ENCODE measurements at places on chromosomes 12 and 14.
A peak's percentile ranks its signal among the peaks of the same experiment; 100 is the strongest.

GRCh38 chr12:93029091-93029490 is 100.0 kb upstream of the EEA1 start:
- no peak for DNase-seq

DNA sequence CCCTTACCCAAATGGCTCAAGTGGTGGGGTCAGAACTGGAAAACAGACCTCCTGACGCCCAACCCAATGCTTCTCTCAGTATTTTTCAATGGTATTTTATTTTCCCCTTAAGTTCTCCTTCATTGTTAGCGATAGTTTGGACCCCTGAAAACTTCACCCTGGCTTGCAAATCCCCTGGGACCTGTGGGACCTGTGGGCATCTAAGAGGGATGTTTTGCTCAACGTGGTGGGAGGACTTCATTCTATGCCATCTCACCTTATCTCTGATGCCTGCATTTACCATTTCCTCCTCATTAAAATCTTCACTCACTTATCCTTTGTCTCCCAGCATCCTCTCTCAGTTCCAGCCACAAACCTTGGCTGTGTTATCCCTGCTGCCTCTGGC is 59.4 kb upstream of the GZMB start:
- no peak for DNase-seq

DNA sequence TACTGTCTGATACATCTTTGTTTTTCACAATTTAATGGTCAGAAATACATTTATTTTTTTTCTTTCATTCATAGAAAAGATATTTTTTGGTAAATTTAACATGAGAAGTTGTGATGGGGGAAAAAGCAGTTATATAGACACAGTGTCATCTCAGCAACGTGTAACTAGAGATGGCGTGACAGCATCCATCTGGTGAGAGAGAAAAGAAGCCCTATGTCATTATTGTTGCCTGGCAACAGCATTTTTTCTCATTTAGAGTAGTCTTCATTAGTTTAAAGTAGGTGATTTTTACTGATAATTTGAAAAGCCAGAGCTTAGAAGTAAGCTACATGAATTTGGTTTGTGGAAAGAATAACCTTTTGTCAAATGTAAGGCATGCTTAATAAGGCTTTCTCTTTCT is 128.6 kb downstream of the ACSS3 start:
- DNase-seq = no peak

DNA sequence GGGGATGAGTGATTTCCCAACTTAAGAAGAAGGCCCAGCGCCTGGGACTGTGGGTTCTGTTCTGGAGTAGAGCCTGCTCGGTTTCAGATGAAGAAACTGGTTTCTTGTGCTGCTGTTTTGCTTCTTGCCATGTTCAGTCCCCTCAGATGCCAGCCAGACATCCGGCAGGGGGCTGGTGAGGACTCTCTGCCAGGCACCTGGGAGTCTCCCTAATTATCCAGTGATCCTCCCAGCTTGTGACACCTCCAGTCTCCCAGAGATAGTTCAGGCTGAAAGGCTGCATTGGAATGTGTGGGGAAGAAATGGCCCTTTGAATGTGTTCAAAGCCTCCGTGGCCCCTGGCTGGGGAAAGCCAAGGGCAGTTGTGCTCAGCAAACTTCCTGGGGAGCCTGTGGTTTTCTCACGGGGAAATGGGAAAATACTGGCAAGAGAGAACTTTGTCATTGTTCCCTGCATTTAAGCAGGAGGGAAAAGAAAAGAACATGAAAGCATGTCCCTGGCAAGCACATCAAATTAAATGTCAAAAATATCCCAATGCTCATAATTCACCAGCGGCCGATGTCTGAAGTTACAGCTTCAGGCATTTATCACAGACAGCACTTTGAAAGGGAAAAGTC is 8.5 kb upstream of the SERPINA12 start:
- DNase-seq = no peak

GRCh38 chr12:91249518-91250272 is 67.1 kb upstream of the DCN start:
- no peak for DNase-seq

- peak; percentile 44 for DNase-seq
These were observed 604 bp downstream of the EEA1 start for GRCh38 chr12:92928421-92928961.

GRCh38 chr14:105260959-105261358 is 12.6 kb downstream of the BTBD6 start:
- no peak for DNase-seq

GRCh38 chr12:69916544-69917235 is 91.7 kb downstream of the MYRFL start:
- DNase-seq = no peak

All from activated naive CD8-positive, alpha-beta T cell treated with anti-CD3 and anti-CD28 coated beads, Interleukin-2, amount 50 U/mL, for 16 hours (primary cell).